HuH-7 (cell line): ENCODE measurements at places on chromosomes 16 and 17.

DNA sequence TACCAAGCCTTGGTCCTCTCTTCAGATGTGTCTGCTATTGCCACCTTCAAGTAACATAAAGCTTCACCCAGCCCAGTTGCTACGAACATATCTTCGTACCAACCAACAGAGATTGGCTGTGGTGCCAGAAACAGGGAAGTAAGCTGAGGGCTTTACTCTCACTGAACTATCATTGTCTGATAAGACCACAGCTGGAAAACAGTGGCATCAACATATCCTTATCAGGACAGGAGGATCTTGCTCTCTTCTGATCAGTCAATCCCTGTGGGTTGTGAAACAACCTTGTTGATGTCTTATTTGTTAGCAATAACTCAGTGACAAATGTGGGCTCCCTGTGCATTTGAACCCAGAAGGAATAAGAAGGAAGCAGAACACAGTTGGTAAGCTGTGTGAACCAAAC lies 446.3 kb upstream of the MAF start:
- DNase-seq, result no peak

- DNase-seq, result no peak
Observed at GRCh38 chr16:84660973-84661372, 12.7 kb downstream of the KLHL36 start.

GRCh38 chr17:69147460-69147859 lies 5.8 kb upstream of the ABCA6 start:
- DNase-seq, result no peak

DNA sequence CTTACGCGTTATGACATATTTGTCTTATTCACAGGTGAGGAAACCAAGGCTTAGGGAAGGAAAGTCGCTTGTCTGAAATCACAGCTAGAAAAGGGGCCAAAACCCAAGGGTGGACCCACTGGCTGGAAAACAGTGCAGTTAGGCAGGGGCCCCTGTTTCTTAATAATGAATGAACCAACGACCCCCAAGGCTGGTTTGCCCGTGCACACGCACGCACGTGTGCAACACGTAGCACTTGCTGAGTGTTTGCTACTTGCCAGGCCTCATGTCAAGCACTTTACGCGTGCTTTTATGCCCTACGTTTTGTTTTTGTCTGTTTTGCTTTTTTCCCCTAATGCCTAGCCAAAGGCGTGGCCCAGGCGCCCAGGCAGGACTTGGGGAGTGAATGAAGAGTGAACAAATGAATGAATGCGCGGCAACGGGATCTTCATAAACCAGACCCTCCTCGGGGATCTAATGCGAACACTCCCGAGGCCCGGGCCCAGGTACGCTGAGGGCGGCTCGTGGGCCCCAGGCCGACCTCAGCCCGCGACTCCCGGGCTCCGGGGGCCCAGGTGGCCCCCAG lies 571 bp upstream of the USP10 start:
- DNase-seq, result no peak

GRCh38 chr17:18959845-18960240 lies 7.9 kb downstream of the SLC5A10 start:
- no peak for DNase-seq
